Panc1 (cell line): ENCODE measurements at places on chromosomes 1 and 21. TPM values are rescaled to one million over a fixed set of nuclear protein-coding genes. Genes with fewer than 3 reads are reported as not detected.

DNA sequence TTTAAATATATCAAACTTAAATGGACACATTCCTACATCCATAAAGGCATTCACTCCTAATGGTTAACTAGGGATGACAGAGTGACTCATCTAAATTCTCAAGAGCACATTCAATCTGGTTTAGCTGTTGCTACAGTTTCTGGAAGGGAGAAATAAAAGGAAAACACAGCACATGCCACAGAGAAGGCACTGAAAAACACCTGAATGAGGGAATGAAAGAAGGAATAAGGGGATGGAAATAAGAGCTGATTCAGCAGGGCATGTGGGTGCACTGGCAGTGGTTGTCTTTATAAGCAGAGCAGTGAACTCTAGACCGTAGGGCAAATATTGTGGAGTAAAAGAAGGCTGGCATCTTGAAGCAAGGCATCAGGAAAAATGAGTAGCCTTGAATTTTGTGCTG lies 79.3 kb downstream of the LHX4 start:
- no peaks in the 10 kb centered on the region; the same call in 1 of the 2 replicates for H3K36me3 ChIP-seq
- H3K27ac ChIP-seq, result peak overlapping the region; percentile 31; the same call in 1 of the 2 replicates
- no peaks in the 10 kb centered on the region for H3K27me3 ChIP-seq
- peaks cover 24% of the 10 kb centered on the region for H3K4me1 ChIP-seq
- no peak overlapping the region for H3K4me3 ChIP-seq

GRCh38 chr1:80666073-80666472 lies 1134.7 kb upstream of the ADGRL2 start:
- H3K4me1 ChIP-seq, result no peaks in the 10 kb centered on the region
- no peaks in the 10 kb centered on the region for H3K27me3 ChIP-seq
- no peak for DNase-seq
- H3K4me3 ChIP-seq, result no peak overlapping the region

DNA sequence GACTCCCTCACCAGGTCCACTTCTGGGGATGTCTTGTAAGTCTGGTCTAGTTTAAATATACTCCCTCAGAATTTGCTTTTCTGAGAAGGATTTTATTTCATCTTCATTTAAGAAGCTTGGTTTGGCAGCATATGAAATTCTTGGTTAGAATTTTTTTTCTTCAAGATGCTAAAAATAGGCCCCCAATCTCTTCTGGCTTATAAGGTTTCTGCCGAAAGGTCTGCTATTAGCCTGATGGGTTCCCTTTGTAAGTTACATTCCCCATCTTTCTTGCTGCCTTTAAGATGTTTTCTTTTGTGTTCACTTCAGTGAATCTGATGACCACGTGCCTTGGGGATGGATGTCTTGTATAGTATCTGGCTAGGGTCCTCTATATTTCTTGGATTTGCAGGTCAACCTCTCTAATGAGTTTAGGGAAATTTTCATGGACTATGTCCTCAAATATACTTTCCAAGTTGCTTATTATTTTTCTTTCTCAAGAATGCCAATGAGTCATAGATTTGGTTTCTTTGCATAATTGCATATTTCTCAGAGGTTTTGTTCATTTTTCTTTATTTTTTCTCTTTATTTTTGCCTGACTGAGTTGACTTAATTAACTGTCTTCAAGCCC lies 19.4 kb downstream of the TCP10L start:
- H3K4me1 ChIP-seq, result 0 out of 2 replicates have a peak, but pooled peaks cover 2% of the 10 kb centered on the region
- DNase-seq, result no peak
- no peak overlapping the region for H3K27ac ChIP-seq
- H3K4me3 ChIP-seq, result no peak overlapping the region

The GJC2 gene
- 2.4 TPM for total RNA-seq

DNA sequence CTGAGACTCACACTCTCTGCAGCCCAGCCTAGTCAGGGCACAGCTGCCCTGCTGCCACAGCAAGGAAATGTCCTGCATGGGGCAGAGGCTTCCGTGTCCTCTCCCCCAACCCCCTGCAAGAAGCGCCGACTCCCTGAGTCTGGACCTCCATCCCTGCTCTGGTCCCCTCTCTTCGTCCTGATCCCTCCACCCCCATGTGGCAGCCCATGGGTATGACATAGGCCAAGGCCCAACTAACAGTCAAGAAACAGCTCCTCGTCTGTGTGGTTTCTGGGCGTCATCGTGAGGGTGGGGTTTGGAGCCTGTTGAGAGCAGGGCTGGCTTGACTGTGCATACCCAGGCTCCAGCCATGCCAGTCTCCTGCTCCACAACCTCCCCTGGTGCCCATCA lies 19.5 kb downstream of the FAAH start:
- no peak for DNase-seq
- H3K36me3 ChIP-seq, result no peaks in the 10 kb centered on the region
- H3K4me3 ChIP-seq, result no peak overlapping the region

DNA sequence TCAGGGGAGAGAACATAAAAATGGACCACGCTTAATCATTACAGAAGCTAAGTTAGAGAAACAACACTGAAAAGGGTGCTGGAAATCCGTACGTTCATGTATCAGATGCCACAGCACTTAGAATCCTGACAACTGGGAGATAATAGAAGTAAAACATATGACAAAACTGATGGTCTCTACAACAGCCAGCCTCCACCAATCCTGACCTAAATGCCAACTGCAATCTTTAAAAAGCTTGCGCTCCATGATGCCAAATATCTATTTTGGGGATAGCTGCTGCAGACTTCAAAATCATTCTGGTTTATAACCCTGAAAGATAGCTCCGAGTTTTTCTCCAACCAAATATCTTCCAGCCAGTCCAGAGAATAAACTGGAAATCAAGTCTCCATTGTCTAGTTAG lies 178.3 kb downstream of the RERE start:
- H3K4me1 ChIP-seq, result peaks cover 5% of the 10 kb centered on the region
- DNase-seq, result no peak
- H3K36me3 ChIP-seq, result no peaks in the 10 kb centered on the region
- H3K27me3 ChIP-seq, result no peaks in the 10 kb centered on the region

GRCh38 chr1:201051399-201051798 lies 27.9 kb upstream of the KIF21B start:
- H3K4me3 ChIP-seq, result no peak overlapping the region
- peaks cover 6% of the 10 kb centered on the region; the same call in 1 of the 2 replicates for H3K27me3 ChIP-seq
- no peaks in the 10 kb centered on the region for H3K4me1 ChIP-seq
- no peak for DNase-seq
- H3K27ac ChIP-seq, result no peak overlapping the region
- no peaks in the 10 kb centered on the region for H3K36me3 ChIP-seq

DNA sequence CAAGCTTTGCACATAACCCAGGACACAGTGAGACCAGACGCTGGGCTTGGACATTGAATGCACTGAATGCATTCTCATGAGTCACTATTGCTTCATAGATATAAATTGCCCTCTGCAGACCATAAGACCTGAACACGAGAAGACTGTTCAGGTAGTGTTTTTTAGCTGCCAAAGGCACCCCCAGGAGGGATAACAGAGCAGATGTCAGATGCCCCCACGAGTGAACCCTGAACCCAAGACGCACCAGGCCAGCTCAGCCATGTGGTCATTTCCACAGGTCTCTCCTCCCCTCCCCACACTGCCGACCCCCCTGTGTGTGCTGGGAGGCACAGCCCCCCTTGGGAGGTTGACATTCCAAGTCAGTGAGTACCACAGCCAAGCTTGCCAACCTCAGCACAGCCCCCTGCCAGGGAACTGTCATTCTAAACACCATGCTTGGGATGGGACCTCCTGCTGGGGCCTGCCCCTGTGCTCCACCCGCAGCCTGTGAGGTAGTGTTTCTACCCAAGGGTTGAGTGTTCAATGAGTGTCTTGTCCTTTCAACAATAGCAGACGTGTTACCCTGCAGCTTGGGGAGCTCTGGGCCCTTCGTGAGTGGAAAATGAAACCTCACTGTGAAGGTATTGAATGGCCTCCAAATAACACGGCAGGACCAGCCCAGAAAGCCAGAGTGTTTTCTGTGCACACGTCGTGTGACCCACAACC lies 68.2 kb downstream of the PSMG1 start:
- DNase-seq, result no peak
- H3K36me3 ChIP-seq, result no peaks in the 10 kb centered on the region
- no peaks in the 10 kb centered on the region for H3K27me3 ChIP-seq

- H3K36me3 ChIP-seq, result no peaks in the 10 kb centered on the region
- no peaks in the 10 kb centered on the region for H3K27me3 ChIP-seq
- no peak overlapping the region for H3K4me3 ChIP-seq
- peaks cover 10% of the 10 kb centered on the region for H3K4me1 ChIP-seq
Observed at GRCh38 chr1:205179842-205180241, 31.7 kb downstream of the DSTYK start.

GRCh38 chr1:90725657-90726424 lies 8.7 kb upstream of the BARHL2 start:
- H3K27ac ChIP-seq, result no peak overlapping the region
- no peaks in the 10 kb centered on the region; the same call in 1 of the 2 replicates for H3K27me3 ChIP-seq
- H3K4me3 ChIP-seq, result peak overlapping the region; percentile 53
- no peaks in the 10 kb centered on the region for H3K36me3 ChIP-seq
- DNase-seq, result no peak

DNA sequence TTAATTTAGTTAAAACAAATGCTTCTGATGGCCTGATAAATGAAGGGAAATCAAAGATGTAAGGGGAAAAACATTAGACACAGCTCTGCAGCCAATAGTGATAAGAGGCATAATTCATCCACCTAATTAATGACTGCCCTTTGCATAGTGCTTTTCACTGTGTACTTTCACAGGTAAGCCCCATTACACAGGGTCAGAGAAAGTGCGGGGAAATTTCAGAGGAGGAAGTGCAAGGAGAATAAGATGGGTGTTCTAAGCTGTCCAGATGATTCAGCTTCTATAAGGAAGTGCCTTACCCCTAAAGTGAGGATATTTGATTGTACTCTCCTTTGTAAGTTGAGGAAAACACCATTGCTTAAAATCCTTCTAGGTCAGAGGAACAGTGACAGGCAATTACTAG lies 88.0 kb downstream of the NR5A2 start:
- no peaks in the 10 kb centered on the region for H3K4me1 ChIP-seq
- H3K27me3 ChIP-seq, result no peaks in the 10 kb centered on the region
- H3K4me3 ChIP-seq, result no peak overlapping the region
- no peak for DNase-seq

- H3K4me3 ChIP-seq, result peak overlapping the region; percentile 95
- DNase-seq, result no peak
- no peaks in the 10 kb centered on the region for H3K27me3 ChIP-seq
- peaks cover 28% of the 10 kb centered on the region for H3K4me1 ChIP-seq
- H3K27ac ChIP-seq, result peak overlapping the region; percentile 93
Observed at GRCh38 chr1:43359696-43360095, 915 bp downstream of the CDC20 start.

DNA sequence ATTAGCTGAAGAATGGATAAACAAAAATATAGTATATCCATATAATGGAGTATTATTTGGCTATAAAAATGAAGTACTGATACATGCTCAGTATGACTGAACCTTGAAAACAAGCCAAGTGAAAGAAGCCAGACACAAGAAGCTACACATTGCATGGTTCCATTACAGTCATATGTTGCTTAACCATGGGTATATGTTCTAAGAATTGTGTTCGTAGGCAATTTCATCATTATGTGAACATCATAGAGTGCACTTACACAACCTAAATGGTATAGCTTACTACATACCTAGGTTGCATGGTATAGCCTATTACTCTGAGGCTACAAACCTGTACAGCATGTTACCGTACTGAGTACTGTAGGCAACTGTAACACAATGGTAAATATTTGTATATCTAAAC lies 28.6 kb upstream of the FCAMR start:
- H3K27ac ChIP-seq, result no peak overlapping the region
- H3K36me3 ChIP-seq, result no peaks in the 10 kb centered on the region
- H3K4me3 ChIP-seq, result no peak overlapping the region
- peaks cover 13% of the 10 kb centered on the region for H3K27me3 ChIP-seq

DNA sequence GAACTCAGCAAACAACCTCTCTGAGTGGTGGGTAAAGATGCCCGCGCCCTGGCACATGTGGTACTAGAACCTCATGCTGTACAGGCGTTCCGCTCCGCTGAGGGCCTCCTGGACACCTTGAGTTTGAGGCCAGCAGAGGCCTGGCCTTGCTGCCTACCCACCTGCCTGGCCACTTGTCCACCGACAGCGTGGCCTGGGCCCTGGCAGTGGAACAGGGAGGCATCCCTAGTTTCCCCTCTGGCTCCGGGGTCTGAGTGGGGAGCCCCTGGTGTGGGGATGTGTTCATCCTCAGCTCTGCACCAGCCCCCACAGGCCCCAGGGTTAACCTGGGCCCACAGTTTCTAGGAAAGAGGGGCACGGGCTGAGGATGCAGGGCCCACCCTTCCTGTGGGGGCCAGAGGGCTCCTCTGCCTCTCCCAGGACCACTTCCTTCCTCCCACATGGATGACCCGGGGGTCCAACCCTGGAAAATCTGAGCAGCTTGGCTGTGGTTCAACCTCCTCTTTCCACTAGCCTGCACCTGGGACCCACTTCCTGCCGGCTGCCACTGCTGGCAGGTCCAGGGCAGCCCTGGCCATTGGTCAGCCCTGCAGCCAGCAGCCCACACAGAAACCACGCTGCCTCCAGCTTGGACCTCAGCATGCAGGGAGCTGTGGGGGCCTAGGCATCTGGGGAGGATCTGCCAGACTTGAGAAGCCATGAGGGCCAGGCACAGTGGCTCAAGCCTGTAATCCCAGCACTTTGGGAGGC lies 53.3 kb upstream of the COL18A1 start:
- H3K27me3 ChIP-seq, result no peaks in the 10 kb centered on the region
- H3K4me1 ChIP-seq, result peaks cover 16% of the 10 kb centered on the region
- H3K36me3 ChIP-seq, result no peaks in the 10 kb centered on the region
- H3K27ac ChIP-seq, result 0 out of 2 replicates have a peak overlapping the region, but pooled peaks have one; percentile 29
- no peak overlapping the region for H3K4me3 ChIP-seq

The C1orf94 gene
- total RNA-seq, result not detected

DNA sequence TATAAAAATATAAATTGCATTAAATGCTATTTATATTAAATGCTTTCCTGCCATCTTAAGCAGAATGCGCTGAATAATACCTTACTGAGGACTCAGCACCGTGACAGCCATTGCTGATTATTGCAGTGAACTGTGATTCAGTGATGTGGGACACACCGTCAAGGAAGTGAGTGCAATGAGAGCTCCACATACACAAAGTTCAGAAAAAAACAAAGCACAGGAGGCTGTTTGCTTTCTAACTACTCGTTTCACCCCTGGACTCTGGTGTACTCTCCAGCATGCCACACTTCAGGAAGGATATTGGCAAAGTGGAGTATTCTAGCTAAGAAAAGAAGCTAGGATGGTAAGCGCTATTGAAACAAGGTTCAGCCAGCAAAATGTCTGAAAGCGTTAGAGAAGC lies 57.4 kb upstream of the CXADR start:
- H3K27ac ChIP-seq, result peak overlapping the region; percentile 70
- H3K4me3 ChIP-seq, result peak overlapping the region; percentile 53
- no peaks in the 10 kb centered on the region for H3K27me3 ChIP-seq
- H3K4me1 ChIP-seq, result no peaks in the 10 kb centered on the region

The DPT gene
- total RNA-seq, result not detected

GRCh38 chr1:235864931-235865525 lies 1.7 kb downstream of the LYST start:
- peak overlapping the region; percentile 76 for H3K4me3 ChIP-seq
- peak overlapping the region; percentile 89 for H3K27ac ChIP-seq
- no peaks in the 10 kb centered on the region for H3K27me3 ChIP-seq
